Nucleus accumbens (tissue), 56 donors: ENCODE measurements at places on chromosomes 1 and 21.

GRCh38 chr1:53637511-53638359 lies 101.2 kb downstream of the GLIS1 start:
- DNase-seq: no peak

DNA sequence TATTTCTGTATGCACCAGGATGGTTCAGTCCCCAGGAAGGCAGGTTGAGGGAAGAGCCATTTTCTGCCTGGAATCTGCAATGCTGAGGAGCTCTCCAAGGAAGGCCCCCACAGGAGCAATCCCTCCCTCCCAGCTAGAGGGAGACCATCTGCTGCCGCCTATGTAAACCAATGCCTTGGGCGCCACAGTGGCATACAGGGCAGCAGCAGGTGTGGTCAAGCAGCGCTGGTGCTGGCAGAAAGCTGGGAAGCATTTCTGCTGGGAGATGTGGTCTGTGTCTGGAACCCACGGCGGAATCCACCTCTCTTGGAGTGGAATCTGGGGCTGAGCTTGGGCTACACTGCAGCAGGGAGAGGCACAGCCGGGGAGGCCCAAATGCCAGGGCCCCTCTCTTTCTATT lies 283.3 kb downstream of the RRAGC start:
- DNase-seq: no peak

- no peak for DNase-seq
These were observed 4.4 kb upstream of the UTP25 start for GRCh38 chr1:209823143-209824041.

DNA sequence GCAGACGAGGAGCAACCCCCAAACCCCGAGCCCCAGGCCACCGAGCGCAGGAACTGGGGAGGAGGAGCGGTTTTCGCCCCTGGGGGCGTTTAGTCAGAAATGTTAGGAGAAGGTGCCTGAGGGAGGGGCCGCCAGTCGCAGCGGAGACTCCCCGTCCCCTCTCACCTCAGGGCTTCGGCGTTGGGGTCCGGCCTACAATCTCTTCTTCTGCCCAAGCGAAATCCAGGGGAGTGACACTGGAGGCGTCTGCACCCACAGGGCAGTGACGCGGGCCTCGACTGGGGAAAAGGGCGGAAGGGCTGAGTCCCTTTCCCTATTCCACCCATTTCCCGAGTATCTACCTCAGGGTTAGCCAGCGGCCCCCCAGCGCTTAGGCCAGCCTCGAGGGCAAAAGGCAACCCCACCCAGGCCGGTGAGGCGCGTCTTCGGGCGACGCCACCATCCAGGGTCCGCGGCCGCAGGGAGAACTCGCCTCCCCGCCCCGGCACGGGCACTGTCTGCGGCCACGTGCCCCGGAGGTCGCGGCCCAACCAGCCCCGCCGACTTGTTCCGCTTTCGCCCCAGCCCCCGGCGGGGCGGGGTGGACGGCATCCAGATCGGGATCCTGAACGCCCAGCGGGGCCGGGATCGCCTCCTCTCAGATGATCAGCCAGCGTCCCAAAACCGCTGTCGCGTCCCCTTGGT lies 118.7 kb upstream of the BARHL2 start:
- no peak for DNase-seq

DNA sequence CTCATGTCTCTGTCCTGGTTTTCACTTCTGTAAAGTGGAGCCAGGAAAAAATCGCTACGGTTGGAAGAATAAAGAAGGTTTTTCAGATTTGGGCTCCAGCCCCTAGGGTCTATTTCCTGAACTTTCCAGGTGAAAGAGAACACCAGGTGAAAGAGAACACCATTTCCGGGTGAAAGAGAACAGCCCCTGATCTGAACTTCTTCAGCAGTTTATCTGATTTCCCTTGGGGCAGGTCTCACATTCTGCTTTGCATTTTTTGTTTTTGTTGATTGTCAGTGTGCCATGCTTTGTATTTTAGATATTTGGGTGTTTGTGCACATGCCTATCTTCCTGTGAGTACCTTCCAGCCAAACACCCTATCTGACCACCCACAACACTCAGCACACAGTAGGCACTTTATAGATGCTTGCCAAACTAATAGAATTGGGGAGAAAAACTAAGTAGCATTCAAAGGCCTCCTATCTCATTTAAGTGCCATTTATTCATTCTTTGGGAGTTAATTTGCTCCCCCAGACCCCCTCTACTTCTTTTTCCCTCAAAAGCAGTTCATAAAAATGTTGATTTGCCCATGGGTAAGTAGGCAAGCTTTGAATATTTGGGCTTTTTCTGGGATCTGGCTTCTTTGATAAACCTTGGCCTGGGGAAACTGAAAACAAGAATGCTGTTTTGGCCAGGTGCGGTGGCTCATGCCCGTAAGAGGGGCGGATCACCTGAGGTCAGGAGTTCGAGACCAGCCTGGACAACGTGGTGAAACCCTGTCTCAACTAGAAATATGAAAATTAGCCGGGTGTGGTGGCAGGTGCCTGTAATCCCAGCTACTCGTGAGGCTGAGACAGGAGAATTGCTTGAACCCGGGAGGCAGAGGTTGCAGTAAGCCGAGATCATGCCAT lies 2.2 kb downstream of the NAV1 start:
- DNase-seq: no peak

DNA sequence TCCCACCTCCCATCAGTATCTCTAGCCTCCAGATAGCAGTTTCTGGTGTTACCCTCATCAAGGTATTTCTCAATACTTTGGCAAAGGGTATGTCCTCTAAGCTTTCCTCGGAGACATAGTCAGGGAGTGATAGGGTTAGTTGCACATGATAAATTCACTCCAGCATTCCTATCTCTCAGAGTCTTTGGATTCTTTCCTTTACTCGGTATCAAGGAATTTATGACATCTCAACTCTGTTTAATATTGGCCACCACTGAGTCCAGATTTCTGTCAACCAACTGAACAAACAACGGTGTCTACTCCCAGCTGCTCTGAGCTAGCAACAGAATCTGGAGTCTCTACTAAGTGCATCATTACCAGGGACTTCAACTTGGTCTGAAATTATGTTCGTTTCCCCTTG lies 233.4 kb downstream of the TM2D1 start:
- no peak for DNase-seq

DNA sequence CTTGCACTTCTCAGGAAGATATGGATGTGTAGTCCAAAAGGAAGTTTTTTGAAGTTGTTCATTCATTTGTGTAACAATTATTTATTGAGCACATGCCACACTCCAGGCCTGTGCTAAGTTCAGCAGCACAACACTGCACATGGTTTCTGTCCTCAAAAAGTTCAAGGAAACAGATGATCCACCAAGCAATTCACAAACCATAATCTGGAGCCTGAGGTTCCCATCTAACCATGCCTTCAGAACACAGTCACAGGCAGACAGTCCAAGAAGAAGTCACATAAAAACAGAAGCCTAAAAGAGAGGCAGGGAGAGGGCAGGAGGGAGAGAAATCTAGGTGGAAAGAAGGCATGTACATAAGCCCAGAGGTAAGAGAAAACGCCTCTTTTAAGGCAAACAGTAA lies 1.9 kb downstream of the CD48 start:
- no peak for DNase-seq

DNA sequence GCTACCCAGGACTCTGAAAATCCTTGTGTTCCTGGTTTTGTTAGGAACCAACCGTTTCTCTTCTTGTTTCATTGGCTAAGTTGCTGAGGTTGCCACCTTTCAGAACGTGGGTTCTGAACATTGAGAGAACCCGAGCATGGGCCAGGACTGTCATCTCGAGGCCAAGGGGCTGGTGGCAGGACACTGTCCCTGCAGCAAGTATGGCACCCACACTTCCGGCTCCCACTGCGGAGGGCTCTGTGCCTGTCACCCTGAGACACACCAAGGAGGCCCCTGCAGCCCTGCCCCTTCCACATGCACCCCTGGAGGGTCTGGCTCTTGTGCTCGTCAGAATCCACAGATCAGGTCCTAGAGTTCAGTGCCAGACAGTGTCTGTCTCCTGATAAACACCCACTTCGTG lies 39.1 kb upstream of the LRRC3 start:
- DNase-seq: no peak

GRCh38 chr1:67601955-67602354 lies 83.0 kb upstream of the GADD45A start:
- no peak for DNase-seq

DNA sequence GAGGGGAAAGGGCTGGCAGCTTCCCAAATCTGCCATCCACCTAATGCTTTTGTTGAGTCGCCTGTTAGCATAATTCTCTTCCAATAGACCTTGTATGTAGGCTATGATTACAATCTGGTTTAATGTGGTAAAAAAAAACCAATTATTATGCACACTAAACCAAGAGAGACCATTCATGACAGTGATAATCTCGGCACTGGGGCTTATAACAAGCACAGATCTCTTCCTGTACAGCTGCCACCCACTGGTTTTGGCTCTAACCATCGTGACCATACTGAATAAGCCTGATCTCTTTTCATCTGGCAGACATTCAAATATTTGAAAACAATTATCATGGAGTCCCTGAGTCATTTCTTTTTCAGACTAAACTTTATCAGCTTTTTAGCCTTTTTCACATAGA lies 12.0 kb upstream of the SYT14 start:
- DNase-seq: no peak

- no peak for DNase-seq
These were observed 19.5 kb downstream of the MAP3K7CL start for GRCh38 chr21:29149808-29150425.

- no peak for DNase-seq
These were observed at the start of gene IGSF3 for GRCh38 chr1:116667575-116668105. IGSF3 (minus strand) TSS chr1:116667733; CDS start chr1:116666326, 1,407 bp downstream.

- DNase-seq: no peak
These were observed 40.2 kb upstream of the COL6A1 start for GRCh38 chr21:45941338-45941710.

- DNase-seq: no peak
These were observed 119.7 kb downstream of the ZNF281 start for GRCh38 chr1:200290010-200290685.

DNA sequence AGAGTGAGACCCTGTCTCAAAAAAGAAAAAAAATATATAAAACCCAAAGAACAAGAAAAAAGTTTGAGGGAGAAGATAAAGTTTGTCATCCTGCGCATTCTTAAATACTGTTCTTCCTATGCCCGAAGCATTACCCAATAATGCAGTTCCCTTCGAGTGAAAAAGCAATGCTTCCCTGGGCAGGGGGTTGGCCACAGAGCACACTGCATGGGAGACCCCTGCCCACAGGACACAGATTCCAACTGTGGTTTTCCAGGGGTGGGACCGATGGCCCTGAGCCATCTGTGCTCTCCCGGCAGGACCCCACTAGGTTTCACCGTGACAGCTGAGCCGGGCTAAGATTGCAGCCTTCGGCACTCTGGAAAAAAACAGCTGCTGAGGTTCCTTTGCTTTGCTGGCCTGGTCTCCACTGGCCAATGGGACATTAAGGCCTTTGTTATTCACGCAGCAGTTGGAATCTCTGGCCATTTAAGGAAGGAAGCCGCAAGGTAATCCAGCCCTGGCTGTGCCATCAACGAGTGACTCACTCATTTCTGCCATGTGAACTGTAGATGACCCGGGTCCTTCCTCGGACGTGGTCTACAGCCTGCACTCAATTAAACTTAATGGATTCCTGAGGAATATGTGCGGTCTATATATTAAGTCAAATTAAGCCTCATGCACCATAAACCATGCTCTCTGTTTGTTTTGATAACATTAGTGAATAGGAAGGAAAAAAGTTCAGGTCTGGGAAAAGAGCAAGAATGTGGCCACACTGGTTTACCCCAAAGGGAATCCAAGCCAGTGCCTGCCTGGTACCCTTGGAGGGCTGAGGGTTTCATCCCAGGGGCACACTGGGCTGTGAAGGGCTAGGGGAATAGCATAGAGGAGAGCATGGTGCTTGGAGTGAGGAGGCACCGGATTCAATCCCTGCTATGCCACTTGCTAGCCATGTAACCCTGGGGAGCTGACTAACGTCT lies 163.2 kb downstream of the ZBTB18 start:
- no peak for DNase-seq

DNA sequence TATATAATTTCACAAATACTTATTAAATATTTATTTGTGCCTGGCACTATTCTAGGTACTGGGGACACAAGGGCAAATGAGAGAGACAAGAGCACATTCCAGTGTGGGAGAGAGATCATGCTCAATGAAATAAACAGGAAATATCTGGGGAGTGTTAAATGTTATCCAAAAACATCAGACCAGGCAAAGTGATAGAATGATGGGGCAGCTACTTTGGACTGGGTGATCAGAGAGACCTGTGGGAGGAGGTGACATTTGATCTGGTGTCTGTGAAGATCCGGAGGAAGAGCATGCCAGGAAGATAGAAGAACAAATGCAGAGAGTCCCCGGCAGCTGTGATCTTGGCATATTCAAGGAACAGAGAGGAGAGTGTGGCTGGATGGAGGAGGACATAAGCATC lies 27.5 kb upstream of the GNG12 start:
- no peak for DNase-seq

- DNase-seq: no peak
These were observed 19.8 kb downstream of the PRAMEF11 start for GRCh38 chr1:12811409-12811784.

DNA sequence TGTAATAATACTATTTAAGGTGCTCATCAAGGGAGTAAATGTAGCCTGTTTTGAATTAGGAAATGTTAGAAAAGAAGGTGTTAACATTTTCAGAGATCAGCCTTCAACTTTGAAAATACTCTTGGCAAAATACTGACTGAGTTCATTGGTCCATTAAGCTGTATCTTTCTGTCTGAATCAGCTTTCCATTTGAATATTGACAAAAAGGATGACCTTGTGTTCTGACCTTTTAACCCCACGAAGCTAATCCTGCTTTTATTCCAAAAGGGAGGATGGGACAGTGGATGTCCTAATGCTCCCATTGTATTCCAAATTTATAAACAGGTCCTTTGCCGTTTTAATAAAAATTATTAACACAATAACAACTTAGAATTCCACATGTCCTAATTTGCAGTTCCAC lies 259.7 kb upstream of the NRIP1 start:
- no peak for DNase-seq

DNA sequence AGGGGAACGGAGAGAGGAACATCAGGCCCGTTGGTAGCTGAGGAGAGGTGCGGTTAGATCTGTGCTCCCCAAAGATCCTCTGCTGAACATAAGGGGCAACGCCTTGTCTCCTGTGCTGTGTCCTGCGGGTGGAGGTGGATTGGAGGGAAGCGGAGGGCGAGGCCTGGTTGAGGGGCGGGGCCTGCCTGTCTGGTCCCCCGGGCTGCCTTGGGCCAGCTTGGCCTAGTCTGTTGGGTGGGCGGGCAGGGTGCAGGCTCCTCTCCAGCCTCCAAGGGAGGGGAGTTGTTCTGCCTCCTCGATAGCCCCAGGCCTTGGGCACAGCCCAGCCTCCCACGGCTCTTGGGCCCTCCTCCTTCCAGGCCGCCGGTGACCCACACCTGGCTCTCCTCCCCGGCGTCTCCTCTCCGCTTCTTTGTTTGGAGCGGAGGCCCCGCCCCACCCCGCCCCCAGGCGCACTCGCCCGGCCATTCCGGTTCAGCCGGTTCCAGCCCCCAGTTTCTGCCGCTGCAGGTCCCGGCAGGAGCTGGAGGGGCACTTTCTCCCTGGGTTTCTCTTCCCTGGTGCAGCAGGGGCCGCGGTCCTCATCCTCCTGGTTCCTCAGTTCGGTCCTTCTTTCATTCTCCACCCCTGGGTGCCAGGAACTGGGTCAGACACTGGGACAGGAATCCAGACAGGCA lies 19.4 kb downstream of the PTPRF start:
- no peak for DNase-seq
